ENCODE measurements at places on chromosomes 11 and 22. TPM values are rescaled to one million over a fixed set of nuclear protein-coding genes. Genes with fewer than 3 reads are reported as not detected.
A peak's percentile ranks its signal among the peaks of the same experiment; 100 is the strongest.

Gene C1QTNF5
- total RNA-seq, result not detected

Gene NXPE2
- total RNA-seq, result not detected

Gene SMPD1
- 54.8 TPM for total RNA-seq

Gene CCDC87
- 0.16 TPM for total RNA-seq

Gene TYMP
- total RNA-seq, result 3.4 TPM

Gene AMPD3
- 28.0 TPM for total RNA-seq

Gene INS
- not detected for total RNA-seq

Gene MRGPRE
- not detected for total RNA-seq

Gene MIOX
- 0.52 TPM for total RNA-seq

Gene GGT5
- total RNA-seq, result 0.08 TPM

Gene KRTAP5-9
- total RNA-seq, result not detected

Gene OR51B4
- total RNA-seq, result not detected

Gene TREH
- not detected for total RNA-seq

Gene OR2D2
- total RNA-seq, result not detected

GRCh38 chr11:76147106-76147740 lies 59.1 kb downstream of the WNT11 start:
- no peak for DNase-seq

DNA sequence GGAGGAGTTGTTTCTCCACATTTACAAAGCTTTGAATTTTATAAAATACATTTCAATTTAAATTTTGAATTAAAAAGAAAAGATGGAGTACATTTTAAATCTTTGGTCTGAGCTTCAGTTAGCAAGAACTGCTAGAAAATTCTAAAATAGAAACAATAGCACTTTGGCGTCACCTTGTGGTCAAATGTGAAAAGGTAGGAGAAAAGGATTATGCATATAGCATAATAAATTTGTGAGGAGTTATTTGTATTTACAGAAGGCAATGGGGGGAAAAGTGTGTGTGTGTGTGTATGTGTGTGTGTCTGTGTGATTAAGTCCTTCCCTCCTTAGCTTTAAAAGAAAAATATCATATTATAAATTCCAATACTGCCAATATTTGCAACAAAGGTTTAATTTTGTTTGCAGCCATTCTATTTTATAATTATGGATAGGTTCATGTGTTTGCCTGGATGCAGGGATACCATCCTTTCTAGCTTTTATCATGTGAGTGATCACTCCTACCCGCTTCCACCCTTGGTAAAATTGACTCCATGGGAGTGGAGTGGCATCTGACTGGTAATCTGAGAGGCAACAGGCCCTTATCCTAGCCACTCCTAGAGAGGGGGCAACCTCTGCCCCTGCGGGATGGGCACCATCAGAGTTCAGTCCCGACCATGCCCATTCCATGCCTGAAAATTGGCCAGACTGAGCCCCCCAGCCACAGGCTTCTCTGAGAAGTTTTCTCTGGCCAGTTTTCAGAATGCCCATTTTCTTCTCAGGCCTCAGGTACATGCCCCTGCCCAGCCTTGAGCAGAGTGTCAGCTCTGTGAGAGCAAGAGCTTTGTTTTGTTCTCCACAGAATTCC lies 13.6 kb upstream of the LGR4 start:
- DNase-seq, result peak; percentile 45

- DNase-seq, result no peak
Observed at GRCh38 chr11:86617502-86617901, 54.9 kb downstream of the ME3 start.

DNA sequence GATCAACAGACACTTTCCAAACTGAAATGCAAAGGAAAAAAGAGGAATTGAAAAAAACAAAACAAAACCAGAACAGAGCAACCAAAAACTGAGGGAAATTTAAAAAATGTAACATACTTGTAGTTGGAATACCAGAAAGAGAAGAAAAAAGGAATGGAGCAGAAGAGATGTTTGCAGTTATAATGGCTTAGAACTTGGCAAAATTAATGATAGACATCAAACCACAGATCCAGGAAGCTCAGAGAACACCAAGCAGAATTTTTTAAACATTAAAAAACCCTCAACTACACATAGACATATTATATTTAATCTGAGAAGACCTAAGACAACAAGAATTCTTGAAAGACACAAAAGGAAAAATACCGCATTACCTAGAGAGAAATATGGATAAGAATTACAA lies 46.1 kb downstream of the ASCL2 start:
- no peak for DNase-seq

- no peak for DNase-seq
Observed at GRCh38 chr22:39901565-39902146, 772 bp downstream of the GRAP2 start.

GRCh38 chr11:126327281-126328000 lies 23.6 kb downstream of the DCPS start:
- DNase-seq, result no peak

DNA sequence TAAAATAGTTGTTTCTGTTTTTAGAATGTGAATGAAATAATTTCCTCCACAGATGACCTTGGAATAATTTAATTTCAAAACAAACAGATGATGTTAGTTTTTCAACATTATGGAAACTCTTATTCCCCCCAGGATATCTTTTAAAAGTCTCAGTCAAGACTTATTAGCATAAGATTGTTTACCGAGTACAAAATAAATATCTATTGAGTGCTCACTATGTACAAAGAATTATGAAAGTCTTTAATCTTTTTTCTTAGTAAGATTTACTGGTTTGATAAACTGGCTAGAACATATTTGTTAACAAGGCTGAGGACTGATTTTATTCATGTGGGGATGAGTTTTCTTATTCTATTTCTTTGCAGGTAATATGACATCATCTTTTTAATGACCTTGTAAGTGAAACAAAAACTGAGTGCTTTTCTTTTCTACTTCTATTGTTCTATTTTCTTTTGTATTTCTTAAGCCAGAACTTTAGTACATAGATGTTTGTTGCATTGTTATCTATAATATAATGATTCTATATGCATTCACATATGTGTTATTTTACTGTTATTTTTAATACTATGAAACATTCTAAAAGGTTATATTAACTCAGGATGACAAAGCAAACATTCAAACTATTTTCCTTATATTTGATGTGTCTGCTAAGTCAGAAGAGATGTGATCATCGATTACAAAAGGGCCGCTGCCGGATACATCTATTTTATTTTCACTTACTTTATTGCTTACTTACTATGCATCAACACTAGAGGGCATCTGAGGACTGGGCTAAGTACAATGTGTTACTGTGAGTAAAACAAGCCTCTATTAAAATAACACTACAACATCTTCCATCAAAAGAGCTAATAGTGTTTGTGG lies 111.0 kb upstream of the ARHGAP42 start:
- DNase-seq, result no peak

DNA sequence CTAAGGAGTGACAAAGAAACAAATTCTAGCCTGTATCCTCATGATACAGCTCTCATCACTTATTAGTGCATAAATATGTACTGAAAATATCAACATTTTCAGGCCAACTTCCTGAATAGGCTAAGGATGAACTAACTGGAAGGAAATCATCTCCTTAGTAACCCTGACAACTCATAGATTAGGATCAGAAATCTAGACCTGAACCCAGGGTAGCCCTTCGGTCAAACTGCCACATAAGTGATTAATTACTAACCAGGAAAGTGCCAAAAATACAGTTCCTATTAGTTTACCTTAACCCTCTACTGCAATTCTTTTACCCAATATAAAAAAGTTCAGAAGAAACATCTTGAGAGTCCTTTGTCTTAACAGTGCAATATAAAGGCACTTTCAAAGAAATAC lies 40.0 kb downstream of the AMBRA1 start:
- DNase-seq, result no peak

- no peak for DNase-seq
Observed at GRCh38 chr11:128419012-128419767, 168.2 kb downstream of the ETS1 start.

DNA sequence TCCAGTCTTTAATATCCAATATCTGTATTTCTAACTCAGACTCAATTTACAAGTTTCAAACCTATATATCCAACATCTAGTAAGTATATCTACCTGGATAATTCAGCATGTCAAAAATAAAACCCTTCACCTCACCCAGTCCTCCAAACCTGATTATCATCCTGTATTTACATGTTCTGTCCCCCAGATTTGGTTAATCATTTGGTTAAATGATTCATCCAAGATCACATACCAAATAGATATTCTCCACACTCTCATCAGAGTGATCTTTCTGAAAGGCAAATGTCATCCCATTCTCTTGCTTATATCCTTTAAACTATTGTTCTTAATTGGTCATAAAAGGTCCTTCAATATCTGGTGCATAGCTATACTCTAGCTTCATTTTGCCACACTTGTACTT lies 199.0 kb downstream of the SOX6 start:
- DNase-seq, result no peak

DNA sequence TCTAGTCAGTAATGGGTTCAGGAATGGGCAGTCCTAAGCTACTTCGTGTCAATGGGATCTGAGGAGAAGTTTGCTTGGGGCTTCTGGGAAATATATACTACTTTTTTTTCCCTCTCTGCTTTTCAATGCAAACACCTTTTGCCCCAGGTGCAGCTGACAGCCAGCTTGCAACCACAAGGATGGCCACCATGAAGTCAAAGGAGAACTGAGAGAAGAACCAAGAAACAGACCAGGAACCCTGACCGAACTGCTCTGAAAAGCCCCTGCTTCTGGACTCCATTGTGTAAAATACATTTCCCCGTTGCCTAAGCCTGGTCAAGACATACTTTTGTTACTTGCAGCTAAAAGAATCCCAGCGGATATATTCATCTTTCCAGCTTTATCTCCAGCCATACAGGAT lies 20.1 kb upstream of the CD44 start:
- no peak for DNase-seq

GRCh38 chr22:42190274-42190673 lies 59.7 kb upstream of the CYP2D6 start:
- DNase-seq, result no peak

- no peak for DNase-seq
Observed at GRCh38 chr11:38952698-38953097, 2354.7 kb upstream of the RAG2 start.

DNA sequence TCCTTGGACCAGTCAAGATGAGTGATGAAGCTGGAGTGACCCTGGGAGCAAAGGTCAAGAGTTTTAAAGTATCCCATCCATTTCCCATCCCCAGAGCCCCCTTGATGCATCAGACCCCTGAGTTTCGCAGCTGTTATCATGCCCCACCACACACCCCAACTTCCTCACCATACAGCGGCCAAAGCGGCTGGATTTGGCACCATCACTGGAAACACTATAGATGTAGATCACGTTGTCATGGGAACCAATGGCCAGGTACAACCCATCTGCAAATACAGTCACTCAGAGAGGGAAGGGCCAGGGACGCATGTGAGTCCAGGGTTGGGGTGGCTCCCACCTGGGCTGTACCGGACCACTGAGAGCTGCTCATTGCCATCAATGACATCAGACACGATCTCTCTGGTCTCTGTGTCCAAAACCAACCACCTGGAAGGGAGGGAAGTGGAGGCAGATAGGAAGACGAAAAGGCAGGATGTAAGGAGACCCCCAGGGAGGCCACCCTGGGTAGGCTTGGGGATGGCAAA lies 2.2 kb upstream of the MTA2 start:
- DNase-seq, result no peak

- no peak for DNase-seq
Observed at GRCh38 chr22:17869285-17870096, 95.2 kb upstream of the BID start.

- DNase-seq, result no peak
Observed at GRCh38 chr22:19961201-19961580, 19.6 kb upstream of the TXNRD2 start.

DNA sequence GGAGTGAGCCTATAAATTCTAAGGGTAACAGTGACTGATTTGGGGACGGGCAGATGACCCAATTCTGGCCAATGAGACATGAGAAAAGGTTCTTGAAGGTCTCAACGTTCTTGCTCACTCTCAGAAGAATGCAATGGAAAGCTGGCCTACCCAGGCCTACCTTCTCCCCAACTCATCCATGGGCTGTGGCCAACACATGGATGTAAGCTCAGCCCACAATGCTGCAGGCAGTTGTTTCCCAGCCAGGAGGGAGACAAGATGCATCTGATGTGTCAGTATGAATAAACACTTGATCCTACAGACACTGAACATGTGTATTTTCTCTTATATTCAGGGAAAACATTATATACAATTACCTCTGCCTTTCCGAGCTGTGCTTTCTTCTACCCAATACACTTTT lies 24.4 kb downstream of the PI4KA start:
- DNase-seq, result no peak

DNA sequence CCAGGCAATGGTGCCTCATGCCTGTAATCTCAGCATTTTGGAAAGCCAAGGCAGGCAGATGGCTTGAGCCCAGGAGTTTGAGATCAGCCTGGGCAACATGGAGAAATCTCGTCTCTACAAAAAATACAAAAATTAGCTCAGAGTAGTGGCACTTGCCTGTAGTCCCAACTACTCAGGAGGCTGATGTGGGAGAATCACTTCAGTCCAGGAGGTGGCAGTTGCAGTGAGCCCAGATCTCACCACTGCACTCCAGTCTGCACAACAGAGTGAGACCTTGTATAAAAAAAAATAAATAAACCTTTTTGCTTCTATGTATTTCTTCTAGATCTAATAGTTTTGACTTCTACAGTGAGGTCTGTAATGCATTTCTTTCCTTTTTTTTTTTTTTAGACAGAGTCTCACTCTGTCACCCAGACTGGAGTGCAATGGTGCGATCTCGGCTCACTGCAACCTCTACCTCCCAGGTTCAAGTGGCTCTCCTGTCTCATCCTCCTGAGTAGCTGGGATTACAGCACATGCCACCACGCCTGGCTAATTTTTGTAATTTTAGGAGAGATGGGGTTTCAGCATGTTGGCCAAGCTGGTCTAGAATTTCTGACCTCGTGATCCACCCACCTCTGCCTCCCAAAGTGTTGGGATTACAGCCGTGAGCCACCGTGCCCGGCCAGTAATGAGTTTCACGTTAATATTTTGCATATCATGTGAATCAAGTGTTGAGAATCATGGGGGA lies 18.1 kb upstream of the RDX start:
- no peak for DNase-seq

- no peak for DNase-seq
Observed at GRCh38 chr11:12381875-12382274, 4.5 kb downstream of the PARVA start.

- DNase-seq, result no peak
Observed at GRCh38 chr22:49373289-49373666, 454.4 kb downstream of the BRD1 start.

DNA sequence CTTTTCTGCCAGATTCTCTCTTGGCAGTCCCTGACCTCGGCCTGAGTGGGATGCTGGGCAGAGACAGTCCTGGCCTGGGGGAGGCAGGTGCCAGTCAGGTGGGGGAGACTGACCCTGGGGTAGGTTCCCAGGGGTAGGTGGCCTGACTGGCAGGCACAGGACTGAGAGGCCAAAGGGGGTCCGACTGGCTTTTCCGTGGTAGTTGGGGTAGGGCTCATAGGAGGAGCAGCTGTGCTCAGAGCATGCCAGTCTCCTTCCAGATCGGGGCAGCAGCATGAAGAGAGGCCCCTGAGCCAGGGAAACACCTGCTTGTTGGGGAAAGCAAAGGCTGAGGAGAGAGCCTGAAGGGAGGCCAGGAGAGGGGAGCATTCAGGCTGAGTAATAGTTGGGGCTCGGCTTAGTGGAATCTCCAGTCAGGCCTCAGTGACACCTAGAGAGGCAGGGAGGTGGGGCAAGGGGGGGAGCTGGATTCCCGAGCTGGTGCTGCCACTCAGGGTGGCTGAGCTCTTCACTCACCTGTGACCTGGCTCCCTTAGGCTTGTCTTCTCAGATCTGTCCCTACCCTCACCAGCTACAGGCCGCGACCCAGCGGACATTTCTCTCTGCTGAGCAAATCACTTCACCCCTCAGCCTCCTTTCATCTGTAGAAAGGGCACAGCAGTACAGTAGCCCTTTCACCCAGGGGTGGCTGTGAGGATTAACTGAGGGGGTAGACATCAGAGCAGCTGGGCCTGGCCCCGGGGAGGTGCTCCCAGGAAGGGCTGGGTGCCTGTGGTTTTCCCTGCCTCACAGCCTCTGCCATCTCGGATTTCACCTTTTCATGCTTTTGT lies 26.2 kb downstream of the MCM5 start:
- DNase-seq, result no peak
